ENCODE measurements at places on chromosomes 16 and 17.
A peak's percentile ranks its signal among the peaks of the same experiment; 100 is the strongest.

DNA sequence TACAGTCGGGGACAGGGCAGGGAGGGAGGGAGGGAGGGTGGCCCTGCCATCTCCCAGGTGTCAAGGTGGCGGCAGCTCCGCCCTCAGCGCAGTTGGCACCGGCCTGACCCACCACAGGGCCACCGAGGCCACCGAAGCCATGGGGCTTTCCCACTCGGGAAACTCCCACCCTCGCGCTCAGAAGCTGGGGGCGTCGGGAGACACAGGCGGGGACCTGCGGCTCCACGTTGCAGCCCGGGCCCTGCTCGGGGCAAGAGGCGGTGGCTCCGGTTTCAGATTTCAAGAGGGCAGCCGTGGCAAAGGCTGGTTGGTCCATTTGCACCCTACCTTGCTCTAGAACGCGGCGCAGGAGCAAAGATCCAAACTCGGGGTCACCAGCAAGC is 544 bp downstream of the CYB561 start:
- peak; percentile 58 for DNase-seq

GRCh38 chr16:24257958-24258357 is 1.8 kb downstream of the CACNG3 start:
- no peak for DNase-seq

- DNase-seq = no peak
Measured at GRCh38 chr16:79069633-79070032, 530.9 kb downstream of the MAF start.

DNA sequence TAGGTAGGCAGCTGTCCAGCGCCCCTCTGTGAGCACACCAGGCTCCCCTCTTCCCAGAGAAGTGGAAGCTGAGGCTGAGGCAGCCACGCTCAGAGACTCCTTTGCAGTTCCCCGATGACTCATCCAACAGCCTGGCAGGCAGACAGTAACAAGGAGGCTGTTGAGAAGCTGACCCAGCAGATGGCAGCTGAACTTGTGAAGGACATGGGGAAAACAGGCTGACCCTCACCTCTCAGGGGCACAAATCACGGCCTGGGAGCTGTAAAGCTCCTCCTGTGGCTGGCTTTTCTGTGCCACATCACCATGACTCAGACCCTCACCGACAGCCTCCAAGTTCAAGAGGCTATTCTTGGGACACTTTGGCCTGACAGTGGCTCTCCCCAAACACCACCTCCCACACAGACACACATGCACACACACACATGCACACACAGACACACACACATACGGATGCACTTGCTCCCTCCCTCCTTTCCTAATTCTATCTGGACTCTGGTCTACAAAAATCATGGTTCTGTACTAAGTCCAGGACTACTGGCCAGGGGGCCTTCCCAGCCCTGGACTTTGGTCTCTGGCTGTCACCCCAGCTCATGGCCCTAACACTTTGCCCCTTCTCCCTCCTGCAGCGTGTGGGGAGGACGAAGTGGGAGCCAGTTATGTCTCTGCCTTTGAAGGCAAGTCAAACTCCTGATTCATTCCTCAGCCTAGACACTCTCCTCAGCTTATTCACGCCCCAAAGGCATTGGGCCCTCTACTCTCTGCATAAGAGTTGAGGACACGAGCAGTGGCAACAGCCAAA is 23.2 kb downstream of the MAP3K14 start:
- no peak for DNase-seq

DNA sequence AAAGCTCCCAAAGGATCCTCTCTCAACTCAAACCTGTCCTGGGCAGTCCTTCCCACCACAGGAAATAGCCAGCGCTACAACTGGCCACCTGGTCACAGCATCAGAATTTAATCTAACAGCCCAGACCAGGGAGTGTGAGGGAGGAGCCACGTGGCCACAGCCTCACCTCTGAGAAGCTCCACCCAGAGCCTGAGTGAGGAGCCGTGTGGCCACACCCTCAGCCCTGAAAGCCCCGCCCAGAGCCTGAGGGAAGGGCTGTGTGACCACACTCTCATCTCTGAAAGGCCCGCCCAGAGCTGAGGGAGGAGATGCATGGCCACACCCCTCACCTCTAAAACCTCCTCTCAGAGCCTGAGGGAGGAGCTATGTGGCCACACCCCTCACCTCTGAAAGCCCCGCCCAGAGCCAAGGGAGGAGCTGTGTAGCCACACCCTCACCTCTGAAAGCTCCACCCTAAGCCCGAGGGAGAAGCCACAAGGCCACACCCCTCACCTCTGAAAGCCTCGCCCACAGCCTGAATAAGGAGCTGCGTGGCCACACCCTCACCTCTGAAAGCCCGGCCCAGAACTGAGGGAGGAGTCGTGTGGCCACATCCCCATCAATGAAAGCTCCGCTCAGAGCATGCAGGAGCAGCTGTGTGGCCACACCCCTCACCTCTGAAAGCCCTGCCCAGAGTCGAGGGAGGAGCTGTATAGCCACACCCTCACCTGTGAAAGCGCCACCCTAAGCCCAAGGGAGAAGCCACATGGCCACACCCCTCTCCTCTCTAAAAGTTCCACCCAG is 28.6 kb downstream of the SLC38A8 start:
- DNase-seq = no peak

DNA sequence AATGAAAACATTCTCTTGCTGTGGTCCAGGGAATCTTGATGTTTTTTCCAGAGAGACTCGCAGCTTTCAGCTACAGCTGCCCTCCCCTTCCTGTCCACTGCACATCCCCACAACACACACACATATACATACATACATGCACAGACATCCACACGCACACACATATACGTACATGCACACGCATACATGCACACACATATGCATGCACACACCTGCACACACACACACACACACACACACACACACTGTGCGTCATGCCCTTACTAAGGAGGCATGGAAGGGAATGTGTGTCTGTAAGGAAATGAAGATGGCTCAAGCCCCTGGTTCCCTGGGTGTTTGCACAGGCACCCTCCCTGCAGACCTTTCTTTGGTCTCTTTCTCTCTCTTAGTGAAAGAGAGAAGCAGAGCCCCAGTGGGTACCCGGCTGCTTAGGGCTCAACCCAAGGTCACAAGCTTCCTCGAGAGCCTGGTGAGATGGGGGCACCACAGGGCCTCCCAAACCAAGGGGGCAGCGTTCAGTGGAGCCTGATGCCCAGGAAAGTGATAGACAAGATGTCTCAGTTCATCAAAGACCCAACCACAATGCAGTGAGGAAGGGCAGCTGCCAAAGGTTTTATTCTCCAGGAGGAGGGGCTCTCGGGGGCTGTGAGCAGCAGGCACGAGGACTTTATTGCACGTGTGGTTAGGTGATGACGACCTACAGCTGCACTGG is 33.3 kb downstream of the TNFRSF13B start:
- DNase-seq = no peak

GRCh38 chr17:48296453-48296852 is 133.6 kb downstream of the SKAP1 start:
- no peak for DNase-seq

DNA sequence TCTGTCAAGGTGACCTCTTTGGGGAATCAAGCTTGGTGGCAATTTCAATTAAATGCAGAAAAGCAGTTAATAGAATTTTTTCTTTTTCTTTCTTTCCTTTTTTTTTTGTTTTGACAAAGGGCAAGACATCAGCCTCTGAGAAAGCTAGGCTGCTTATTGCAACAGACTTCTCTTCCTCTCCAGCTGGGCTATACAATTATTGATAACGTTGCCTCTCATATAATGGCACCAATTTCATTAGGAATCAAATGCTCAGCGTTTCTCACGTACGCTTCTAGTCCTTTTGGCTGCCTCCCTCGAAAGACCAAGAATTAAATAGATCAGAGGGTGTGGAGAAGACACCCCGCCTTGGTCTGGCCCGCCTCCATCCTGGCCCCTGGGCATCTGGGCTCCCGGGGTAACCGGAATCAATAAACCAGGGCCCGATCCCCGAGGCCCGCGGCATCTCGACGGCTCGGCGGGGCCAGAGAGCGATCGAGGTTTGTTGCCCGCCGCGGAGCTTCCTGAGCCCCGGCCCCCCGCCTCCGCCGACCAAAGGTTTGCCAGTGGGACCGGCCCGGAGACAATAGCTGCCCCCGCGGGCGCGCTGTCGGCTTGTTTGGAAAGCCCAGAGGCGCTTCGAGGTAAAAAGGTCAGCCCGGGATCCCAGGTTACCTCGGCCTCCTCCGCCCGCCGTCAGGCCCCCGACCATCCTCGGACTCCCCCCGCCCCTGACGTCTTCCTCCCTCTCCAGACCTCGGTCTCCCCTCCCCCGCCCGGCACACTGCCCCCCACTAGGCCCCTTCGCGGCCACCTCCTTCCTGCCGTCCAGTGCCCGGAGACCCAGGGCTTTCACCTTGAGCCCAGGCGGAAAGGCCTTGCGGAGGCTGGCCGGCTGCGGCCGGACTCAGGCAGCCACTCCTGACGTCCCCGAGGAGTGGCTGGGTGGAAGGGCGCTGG is 3.9 kb downstream of the HOXB1 start:
- DNase-seq = no peak

- DNase-seq = no peak
Measured at GRCh38 chr17:74757502-74757901, 9.1 kb downstream of the NHERF1 start.

GRCh38 chr17:77444984-77445759 is 304.4 kb downstream of the SEC14L1 start:
- DNase-seq = no peak

DNA sequence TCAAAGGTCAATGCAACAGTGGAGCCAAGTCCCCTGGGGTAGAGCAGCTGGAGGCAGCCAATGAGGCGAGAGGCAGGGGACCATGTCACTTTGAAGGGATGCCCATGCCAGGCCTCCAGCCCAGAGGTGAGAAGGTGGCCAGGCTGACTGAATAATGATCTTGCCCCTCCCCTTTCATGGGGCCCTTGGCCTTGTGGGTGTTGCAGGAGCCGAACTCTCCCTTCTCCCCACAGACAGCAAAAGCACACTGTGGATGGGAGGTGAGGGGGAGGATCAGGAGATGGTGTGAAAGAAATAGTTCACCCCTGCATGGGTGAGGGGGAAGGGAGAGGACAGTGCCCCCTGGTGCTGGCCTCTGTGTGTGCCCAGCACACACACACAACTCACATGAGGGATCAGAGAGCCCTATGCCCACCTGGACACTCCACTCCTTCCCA is 15.8 kb upstream of the TBX21 start:
- DNase-seq = no peak

DNA sequence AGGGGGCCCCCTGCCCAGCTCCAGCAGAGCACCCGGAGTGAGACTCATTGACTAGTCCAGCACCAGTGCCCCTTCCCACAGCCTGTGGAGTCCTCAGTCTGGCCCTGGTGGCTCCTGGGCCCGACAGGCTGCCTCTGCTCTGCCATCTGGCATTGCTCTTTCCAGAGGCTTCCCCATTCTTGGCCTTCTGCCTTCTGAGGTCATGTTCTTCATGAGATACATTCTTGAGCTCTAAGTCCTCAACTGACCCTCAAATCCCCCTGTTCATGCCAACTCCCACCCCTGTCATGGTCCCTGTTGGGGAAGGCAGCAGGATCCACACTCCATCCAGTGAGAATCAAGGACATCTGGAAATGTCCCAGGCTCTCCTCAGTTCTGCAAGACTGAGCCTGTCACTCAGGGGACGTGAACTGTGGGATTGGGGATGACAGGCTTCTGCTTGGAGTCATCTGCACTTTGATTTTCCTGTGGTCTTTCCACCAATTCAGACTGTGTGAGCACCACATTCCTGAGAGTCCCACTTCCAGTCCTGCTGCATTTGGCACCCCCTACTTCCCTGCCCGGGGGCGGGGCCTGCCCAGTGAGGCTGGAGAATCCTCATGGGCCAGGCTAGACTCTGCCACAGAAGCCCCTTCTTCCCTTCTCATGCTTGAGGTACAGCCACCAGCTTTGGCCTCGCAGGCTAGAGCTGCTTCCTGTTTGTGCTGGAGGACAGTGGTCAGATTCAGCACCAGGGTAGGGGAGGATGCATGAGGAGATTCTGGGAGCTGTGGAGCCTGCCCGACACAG is 2.7 kb downstream of the TRPV2 start:
- no peak for DNase-seq

GRCh38 chr17:69572747-69573146 is 158.2 kb downstream of the MAP2K6 start:
- DNase-seq = no peak

Data from activated CD8-positive, alpha-beta memory T cell treated with anti-CD3 and anti-CD28 coated beads for 4 hours (primary cell).